ENCODE measurements at places on chromosomes 3 and 15. TPM values are rescaled to one million over a fixed set of nuclear protein-coding genes. Genes with fewer than 3 reads are reported as not detected.
A peak's percentile ranks its signal among the peaks of the same experiment; 100 is the strongest.

GRCh38 chr3:130783629-130784028, 37.0 kb upstream of the PIK3R4 start:
- no peaks in the 10 kb centered on the region for H3K36me3 ChIP-seq
- H3K4me1 ChIP-seq, result no peaks in the 10 kb centered on the region
- no peak overlapping the region for H3K27ac ChIP-seq
- peaks cover 16% of the 10 kb centered on the region for H3K27me3 ChIP-seq
- no peak overlapping the region for H3K4me3 ChIP-seq

- H3K27ac ChIP-seq, result no peak overlapping the region
- H3K4me3 ChIP-seq, result no peak overlapping the region
- DNase-seq, result no peak
- no peaks in the 10 kb centered on the region for H3K27me3 ChIP-seq
- H3K36me3 ChIP-seq, result no peaks in the 10 kb centered on the region
Observed at GRCh38 chr3:100024520-100025303, 89.6 kb downstream of the FILIP1L start.

- DNase-seq, result no peak
- no peaks in the 10 kb centered on the region for H3K36me3 ChIP-seq
- no peak overlapping the region for H3K27ac ChIP-seq
- no peaks in the 10 kb centered on the region for H3K27me3 ChIP-seq
Observed at GRCh38 chr3:59644479-59645402, 594.9 kb upstream of the CFAP20DC start.

DNA sequence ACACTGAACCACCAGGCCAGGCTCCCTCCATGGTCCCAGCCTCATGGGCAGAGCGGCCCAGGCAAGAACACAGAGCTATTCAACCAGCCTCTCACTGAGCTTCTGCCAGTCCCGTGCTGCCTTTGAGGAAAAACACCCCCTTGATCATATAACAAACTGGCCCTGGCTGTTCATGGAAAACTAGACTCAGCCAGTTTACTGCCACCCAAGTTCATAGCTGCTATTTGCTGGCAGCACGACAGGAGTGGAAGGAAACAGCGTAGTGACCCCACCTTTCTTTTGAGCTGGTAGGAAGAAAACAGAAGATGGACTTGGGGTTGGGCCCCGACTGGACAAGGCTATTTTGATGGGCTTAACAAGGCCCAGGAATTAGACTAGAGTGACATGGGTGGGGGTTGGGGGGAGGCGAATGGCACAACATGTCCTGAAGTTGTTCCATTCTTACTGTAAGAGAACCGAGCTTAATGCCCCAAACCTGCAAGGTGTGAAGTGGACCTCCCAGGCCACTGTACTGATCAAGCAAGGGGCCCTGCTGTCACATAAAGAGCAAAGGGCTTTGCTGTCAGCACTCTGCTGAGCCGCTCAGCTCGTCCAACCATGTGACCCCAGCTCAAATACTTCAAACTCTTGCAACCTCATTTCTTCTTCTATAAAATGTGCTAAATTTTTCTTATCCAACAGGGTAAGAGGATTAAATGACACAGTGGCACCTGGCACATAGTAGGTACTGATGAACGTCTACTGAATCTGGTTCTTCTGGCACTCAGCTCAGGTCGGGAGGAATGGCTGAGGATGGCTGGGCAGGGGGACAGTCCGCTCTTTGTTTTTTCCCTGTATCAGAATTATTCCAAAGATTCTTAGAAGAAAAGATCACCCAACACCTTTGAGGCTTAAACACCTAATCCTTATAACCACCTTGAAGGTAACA, 1.6 kb downstream of the FBXL22 start:
- peaks cover 1% of the 10 kb centered on the region for H3K36me3 ChIP-seq
- no peak overlapping the region for H3K4me3 ChIP-seq
- no peaks in the 10 kb centered on the region for H3K27me3 ChIP-seq
- H3K4me1 ChIP-seq, result peaks cover 10% of the 10 kb centered on the region
- peak; percentile 73 for DNase-seq
- H3K27ac ChIP-seq, result no peak overlapping the region

- H3K27ac ChIP-seq, result no peak overlapping the region
- no peak overlapping the region for H3K4me3 ChIP-seq
- no peaks in the 10 kb centered on the region for H3K4me1 ChIP-seq
- no peaks in the 10 kb centered on the region for H3K27me3 ChIP-seq
- no peaks in the 10 kb centered on the region for H3K36me3 ChIP-seq
- DNase-seq, result no peak
Observed at GRCh38 chr15:46420990-46421389, 786.2 kb downstream of the SQOR start.

NANOGP8 gene
- not detected for total RNA-seq

P2RY14 gene
- not detected for total RNA-seq
